ENCODE measurements at places on chromosomes 1 and 21.

DNA sequence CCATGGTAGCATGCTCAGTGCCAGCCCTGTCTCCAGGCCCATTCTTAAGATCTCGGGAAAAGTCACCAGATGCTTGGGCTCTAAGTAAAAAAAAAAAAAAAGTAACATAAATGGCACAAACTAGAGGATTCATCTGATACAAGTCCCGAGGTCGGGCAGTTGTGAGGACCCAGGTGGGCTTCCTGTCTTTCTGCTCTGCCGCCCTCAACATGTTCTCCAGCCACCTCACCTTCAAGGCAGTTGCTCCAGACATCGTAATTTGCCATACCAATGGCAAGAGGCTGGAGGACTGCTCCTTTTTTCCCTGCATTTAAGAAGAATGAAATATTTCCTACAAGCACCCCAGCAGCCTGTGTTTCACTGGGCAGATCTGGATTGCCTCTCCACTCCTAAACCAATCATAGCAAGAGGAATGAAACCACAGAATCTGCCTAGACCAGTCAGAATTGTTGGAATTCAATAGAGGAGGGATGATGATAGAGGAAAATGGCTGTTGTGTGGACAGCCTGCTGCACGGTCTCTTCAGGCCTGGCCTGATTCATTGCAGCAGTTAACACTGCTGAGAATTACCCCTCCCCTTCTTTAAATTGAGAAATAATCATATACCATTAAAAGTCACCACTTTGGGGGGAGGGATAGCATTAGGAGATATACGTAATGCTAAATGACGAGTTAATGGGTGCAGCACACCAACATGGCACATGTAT lies 5.4 kb downstream of the HMGN2 start:
- no peak for DNase-seq

- peak; percentile 61 for DNase-seq
Measured at GRCh38 chr1:206050655-206051235, 2.2 kb upstream of the RHEX start.

DNA sequence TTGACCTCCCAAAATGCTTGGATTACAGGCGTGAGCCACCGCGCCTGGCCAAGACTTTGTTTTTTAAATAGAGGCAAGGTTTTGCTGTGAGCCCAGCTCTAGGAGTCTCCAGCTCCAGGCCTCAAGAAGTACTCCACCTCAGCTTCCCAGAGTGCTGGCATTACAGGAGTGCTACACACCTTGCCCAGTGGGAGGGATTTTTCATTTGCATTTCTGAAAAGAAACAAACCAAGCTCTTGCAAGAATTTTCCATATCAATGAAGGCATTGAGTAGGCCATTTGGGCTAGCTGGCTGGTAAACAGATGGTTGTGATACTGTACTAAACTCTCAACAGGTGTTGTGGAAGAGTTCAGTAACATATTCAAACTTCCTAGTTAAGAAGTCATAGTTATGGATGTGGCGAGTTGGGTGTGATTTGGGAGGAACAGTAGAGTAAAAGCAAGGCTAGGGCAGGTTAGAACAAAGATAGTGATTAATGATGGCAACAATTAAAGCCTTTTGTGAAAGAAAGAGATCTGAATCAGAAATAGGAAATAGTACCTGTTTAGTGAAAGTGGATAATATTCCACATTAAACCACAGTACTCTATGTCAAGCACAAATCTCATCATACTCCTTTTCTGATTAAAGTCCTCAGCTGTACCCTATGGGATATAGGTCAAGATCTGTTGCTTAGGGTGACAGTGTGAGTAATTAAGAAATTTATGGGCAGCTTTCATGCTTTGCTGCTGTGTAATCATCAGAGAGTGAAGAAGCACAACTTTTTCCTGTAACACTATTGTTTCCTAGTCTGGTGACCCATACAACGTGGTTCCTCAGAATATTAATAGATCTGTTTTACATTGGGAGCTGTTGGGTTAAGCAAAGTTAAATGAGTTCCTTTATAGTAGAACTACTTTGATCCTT lies 10.7 kb downstream of the AKIRIN1 start:
- DNase-seq = no peak

GRCh38 chr1:175435392-175435791 lies 242.8 kb upstream of the KIAA0040 start:
- DNase-seq = no peak

DNA sequence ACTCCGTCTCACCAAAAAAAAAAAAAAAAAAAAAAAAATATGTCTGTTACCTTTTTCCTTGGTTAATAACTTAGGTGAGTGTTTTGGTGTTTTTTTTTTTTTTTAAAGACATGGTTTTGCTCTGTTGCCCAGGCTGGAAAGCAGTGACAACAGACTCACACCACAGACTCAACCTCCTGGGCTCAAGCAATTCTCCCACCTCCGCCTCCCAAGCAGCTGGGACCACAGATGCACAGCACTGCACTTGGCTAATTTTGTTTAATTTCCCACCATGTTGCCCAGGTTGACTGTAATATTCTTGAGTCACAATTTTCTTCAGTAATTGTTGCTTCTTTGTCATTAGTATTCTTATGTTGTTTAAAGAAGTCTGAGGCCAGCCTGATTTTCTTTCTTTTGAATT lies 149.2 kb upstream of the SYT6 start:
- DNase-seq = no peak

DNA sequence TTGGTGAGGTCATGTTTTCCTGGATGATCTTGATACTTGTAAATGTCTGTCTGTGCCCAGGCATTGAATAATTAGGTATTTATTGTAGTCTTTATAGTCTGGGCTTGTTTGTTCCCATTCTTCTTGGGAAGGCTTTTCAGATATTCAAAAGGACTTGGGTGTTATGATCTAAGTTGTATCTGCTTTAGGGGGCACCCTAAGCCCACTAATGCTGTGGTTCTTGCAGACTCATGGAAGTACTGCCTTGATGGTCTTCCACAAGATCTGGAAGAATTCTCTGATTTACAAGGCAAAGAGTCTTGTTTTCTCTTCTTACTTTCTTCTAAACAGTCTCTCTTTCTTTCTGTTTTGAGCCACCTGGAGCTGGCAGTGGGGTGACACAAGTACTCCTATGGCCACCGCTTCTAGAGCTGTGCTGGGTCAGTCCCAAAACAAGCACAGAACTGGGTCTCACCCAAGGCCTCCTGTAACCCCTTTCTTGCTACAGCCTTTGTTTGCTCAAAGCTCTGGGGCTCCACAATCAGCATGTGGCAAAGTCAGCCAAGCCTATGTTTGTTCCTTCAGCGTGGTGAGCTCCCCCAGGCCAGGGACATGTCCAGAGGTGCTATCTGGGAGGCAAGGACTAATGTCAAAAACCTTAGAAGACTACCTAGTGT lies 12.6 kb downstream of the VN1R5 start:
- no peak for DNase-seq

DNA sequence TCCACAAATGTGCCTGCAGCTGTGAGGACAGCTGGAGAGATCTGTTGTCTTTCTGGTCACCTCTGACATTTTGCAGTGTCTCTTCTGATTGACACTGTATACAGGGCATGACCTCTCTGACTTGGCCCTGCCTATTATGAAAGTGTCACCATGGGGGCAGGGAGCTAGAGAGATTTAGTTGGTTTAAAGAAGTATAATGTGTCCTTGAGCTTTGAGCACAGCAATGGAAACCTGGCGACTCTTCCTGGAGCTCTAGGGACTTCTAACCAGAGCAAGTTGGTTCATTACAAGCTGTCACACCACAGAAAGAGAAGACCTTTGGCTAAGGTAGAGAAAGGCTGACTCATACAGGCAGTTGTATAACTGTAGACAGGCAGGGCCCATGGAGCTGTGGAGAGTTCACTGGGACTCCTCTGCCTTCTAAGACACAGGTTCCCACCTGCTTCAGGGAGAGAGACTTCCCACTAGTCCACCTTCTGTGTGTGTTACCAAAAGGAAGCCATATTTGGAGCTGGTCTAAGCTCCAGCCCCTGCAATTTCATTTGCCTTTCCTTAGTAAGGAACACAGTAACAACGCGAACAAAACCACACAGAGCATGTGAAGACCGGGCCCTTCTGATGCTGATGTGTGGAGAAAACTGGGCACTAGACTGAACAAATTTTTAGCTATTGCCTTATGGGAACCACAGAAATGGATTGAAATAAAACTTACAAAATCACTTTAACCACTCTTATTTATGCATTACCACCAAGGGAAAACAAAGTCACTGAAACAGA lies 90.5 kb upstream of the ADAR start:
- peak; percentile 33 for DNase-seq

GRCh38 chr21:25334046-25334730 lies 273.1 kb downstream of the MRPL39 start:
- DNase-seq = no peak
